Endothelial cell of umbilical vein (primary cell): ENCODE measurements at places on chromosomes 6 and 20. TPM values are rescaled to one million over a fixed set of nuclear protein-coding genes. Genes with fewer than 3 reads are reported as not detected.

The OR12D3 gene
- total RNA-seq, result not detected in 2 replicates

The SLC12A5 gene
- total RNA-seq, result 1.6 and 1.8 TPM in 2 replicates

The CDH4 gene
- total RNA-seq, result 0.51 and 0.81 TPM in 2 replicates

The PBOV1 gene
- not detected in 2 replicates for total RNA-seq

The ANGPT4 gene
- not detected in 2 replicates for total RNA-seq

The CLIC5 gene
- 0.07 and 0.14 TPM in 2 replicates for total RNA-seq

The CCM2L gene
- total RNA-seq, result 12.4 and 13.4 TPM in 2 replicates

The HLA-DRA gene
- total RNA-seq, result not detected in 2 replicates

The ALDH8A1 gene
- total RNA-seq, result 0.58 and 0.95 TPM in 2 replicates

The LGSN gene
- not detected in 2 replicates for total RNA-seq

The ETV7 gene
- total RNA-seq, result 0.21 and 0.58 TPM in 2 replicates

The HTR1B gene
- 54.7 and 57.5 TPM in 2 replicates for total RNA-seq

The SLC35F1 gene
- not detected in 2 replicates for total RNA-seq

The DEFB124 gene
- not detected in 2 replicates for total RNA-seq

The TAAR9 gene
- total RNA-seq, result not detected in 2 replicates

The HLA-DMB gene
- total RNA-seq, result 0.39 TPM in 1 of 2 replicates, not detected in the other

The ECT2L gene
- total RNA-seq, result not detected in 2 replicates

The MDN1 gene
- total RNA-seq, result 35.1 and 39.6 TPM in 2 replicates

The SEL1L2 gene
- not detected in 2 replicates for total RNA-seq

The COL12A1 gene
- 89.1 and 102 TPM in 2 replicates for total RNA-seq

The SEMG1 gene
- not detected in 2 replicates for total RNA-seq

The PAX1 gene
- not detected in 2 replicates for total RNA-seq

The AKAP12 gene
- 340 and 362 TPM in 2 replicates for total RNA-seq

The SIRPB2 gene
- total RNA-seq, result 9.5 and 12.3 TPM in 2 replicates

The SLC22A7 gene
- total RNA-seq, result not detected in 2 replicates

The NRN1 gene
- total RNA-seq, result 25.6 and 26.2 TPM in 2 replicates

The HLA-DQB1 gene
- not detected in 2 replicates for total RNA-seq

The CFB gene
- 0.51 and 1.5 TPM in 2 replicates for total RNA-seq

The GPX5 gene
- total RNA-seq, result not detected in 2 replicates

The VSX1 gene
- not detected in 2 replicates for total RNA-seq

The ZNF337 gene
- total RNA-seq, result 12.9 and 16.7 TPM in 2 replicates

The POU5F1 gene
- total RNA-seq, result not detected in 2 replicates

The ENTPD6 gene
- total RNA-seq, result 51.2 and 52.2 TPM in 2 replicates

The MEI4 gene
- total RNA-seq, result not detected in 2 replicates

The MACROD2 gene
- 0.73 and 0.97 TPM in 2 replicates for total RNA-seq

The PNISR gene
- total RNA-seq, result 79.9 and 106 TPM in 2 replicates

The PHACTR1 gene
- 19.4 and 23.2 TPM in 2 replicates for total RNA-seq

The CAGE1 gene
- not detected in 2 replicates for total RNA-seq

The SLC24A3 gene
- not detected in 2 replicates for total RNA-seq

The NR2E1 gene
- total RNA-seq, result not detected in 2 replicates

The KCNB1 gene
- total RNA-seq, result not detected in 2 replicates

The SLC17A1 gene
- not detected in 2 replicates for total RNA-seq

The WRNIP1 gene
- total RNA-seq, result 47.7 and 50.1 TPM in 2 replicates

The TUBE1 gene
- total RNA-seq, result 14.0 and 15.8 TPM in 2 replicates

The NRSN2 gene
- total RNA-seq, result 36.7 and 36.9 TPM in 2 replicates

The TRAPPC3L gene
- total RNA-seq, result 0.38 TPM in 1 of 2 replicates, not detected in the other
